ENCODE measurements at places on chromosomes 2 and 18.
A peak's percentile ranks its signal among the peaks of the same experiment; 100 is the strongest.

GRCh38 chr18:26470011-26470637 lies 78.2 kb downstream of the KCTD1 start:
- peak; percentile 70 for DNase-seq

- DNase-seq: no peak
Observed at GRCh38 chr18:63763831-63764600, 11.2 kb upstream of the SERPINB7 start.

GRCh38 chr2:226304308-226304707 lies 495.3 kb downstream of the IRS1 start:
- no peak for DNase-seq

- no peak for DNase-seq
Observed at GRCh38 chr2:231388725-231389346, 6.7 kb upstream of the B3GNT7 start.

DNA sequence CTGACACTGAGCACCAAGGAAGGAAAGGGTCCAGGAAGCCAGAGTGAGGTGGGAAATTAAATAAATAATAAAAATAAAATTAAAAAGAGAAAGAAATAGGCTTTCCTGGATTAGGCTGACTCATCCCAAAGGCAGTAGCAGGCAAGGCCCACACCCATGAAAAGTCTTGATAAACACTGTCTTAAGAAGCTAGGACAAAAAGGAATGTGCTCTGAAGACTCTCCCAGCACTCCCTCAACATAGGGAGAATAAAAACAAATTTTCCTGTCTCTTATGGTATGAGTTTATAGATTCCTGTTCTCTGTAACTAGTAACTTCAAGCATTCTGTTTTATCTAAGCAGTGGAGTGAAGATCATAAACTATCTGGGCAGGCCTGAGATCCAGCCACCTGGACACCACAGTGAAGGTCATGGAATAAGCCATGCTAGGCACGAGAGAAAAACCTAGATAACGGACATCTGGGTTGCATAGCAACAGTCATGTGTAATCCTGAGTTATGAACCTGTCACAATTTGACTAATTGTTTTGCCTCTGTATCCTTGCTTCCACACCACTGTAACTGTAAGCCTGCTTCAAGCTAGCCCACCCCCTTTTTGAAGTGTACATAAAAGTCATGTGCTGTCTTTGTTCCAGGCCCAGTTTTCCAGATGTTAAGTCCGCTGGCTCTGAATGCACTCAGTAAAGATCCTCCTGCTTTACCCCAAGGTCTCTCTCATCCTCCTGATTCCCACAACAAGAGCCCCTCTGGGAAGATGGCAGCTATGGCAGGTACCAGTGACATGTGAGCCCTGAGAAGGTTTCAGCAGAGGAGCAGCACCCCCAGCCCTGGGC lies 107.8 kb downstream of the NDUFA10 start:
- no peak for DNase-seq

GRCh38 chr2:215966951-215967350 lies 46.4 kb downstream of the MREG start:
- DNase-seq: no peak

All from tongue (tissue), 3 donors.